ENCODE measurements at places on chromosomes 13 and 19.

GRCh38 chr13:106797081-106797640, 229.2 kb upstream of the ARGLU1 start:
- DNase-seq = no peak

GRCh38 chr13:48849515-48849914, 126.2 kb upstream of the FNDC3A start:
- no peak for DNase-seq

DNA sequence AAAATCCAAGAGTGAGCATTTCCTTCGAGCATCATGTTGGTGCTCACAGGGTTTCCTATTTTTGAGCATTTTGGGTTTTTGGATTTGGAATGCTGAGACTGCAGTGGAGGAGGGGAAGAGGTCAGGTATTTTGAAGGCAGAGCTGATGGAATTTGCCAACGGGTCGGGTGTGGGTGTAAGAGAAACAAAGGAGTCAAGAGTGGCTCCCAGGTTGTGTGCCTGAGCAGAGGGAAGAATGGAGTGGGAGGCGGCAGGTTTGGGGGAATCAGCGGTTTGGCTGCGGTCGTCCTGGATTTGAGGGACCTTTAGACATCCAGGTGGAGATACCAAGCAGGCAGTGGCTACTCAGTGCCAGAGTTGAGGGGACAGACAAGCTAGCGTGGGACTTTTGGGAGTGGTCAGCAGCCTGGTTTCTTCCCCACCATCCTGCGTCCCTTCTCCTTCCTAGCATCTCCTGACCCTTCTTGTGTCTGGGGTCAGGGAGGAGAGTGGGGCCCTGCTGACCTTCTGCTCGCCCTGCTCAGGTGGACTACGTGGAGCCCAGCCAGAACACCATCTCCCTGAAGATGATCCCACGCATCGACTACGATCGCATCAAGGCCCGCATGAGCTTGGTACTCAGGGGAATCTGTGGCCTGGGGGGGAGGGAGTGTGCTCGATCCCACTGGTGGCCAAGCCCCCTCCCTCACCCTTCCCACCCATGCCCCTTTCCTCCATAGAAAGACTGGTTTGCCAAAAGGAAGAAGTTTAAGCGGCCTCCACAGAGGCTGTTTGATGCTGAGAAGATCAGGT, 14.5 kb upstream of the TIMM50 start:
- no peak for DNase-seq

- no peak for DNase-seq
These were observed 1037.0 kb upstream of the SPRY2 start for GRCh38 chr13:81377921-81378320.

DNA sequence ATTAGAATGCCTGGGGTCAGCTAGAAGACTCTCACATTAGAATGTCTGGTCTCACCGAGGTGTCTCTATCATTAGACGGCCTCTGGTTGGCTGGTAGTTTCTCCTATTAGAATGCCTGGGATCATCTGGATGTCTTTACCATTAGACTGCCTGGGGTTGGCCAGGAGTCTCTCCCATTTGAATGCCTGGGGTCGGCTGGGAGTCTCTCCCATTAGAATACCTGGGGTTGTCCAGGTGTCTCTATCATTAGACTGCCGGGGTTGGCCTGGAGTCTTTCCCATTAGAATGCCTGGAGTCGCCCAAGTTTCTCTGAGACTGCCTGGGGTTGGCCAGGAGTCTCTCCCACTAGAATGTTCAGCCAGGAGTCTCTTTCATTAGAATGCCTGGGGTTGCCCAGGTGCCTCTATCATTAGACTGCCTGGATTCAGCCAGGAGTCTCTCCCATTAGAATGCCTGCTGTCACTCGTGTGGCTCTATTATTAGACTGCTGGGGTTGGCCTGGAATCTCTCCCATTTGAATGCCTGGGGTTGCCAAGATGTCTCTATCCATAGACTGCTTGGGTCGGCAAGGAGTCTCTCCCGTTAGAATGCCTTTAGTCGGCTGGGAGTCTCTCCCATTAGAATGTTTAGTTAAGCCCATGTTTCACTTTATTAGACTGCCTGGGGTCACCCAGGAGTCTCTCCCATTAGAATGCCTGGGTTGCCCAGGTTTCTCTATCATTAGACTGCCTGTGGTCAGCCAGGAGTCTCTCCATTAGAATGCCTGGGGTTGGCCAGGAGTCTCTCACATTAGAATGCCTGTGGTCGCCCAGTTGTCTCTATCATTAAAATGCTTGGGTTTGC, 1467.8 kb downstream of the UQCRFS1 start:
- DNase-seq = no peak

- no peak for DNase-seq
These were observed 4.4 kb upstream of the NDUFS7 start for GRCh38 chr19:1379126-1379905.

DNA sequence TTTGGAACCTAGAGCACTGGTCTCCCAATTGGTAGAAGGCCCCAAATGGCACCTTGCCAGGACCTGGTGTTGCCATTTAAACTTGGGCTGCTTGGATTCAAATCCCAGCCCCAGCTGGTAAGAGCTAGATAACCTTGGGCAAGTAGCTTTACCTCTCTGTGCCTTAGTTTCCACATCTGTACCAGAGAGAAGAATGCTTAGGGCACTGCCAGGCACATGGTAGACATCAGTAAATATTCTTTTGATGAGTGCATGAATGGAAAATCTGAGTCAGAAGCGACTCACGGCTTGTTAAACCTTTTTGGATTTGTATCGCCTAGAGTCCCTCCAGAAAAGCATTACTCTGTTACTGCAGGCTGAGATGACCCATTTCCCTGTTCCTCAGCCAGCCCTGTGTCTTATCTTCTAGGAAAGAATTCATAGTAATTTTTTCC, 90.9 kb downstream of the SIPA1L3 start:
- no peak for DNase-seq

DNA sequence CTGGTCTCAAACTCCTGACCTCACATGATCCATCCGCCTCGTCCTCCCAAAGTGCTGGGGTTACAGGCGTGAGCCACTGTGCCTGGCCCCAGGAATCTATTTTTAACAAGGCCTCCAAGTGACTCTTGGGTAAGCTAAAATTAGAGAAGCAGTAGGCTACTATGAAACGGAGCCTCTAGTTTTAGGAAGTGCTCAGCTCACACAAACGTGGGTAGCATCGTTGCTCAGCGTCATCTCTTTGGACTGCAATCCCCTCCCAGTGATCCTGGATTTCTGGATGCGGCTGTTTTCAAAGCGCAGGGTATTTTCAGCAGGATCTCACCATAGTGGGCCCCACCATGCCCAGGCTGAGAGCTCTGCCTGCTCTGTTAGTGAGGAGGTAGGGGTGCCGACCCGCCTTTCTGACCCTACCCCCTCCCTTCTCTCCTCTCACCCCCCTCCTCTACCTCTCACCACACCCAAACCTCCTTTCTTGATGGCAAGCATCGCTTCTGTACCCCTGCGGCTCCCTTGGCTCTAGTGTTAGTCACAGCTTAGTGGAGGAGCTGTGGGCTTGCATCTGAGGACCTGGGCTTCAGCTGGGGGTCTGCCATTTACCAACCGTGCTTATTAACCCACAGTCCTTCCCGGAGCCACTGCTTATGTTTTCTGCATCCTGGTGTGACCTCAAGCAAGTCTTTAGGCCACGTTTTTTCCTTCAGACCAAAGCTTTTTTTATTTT, 34.2 kb downstream of the GJA3 start:
- no peak for DNase-seq

DNA sequence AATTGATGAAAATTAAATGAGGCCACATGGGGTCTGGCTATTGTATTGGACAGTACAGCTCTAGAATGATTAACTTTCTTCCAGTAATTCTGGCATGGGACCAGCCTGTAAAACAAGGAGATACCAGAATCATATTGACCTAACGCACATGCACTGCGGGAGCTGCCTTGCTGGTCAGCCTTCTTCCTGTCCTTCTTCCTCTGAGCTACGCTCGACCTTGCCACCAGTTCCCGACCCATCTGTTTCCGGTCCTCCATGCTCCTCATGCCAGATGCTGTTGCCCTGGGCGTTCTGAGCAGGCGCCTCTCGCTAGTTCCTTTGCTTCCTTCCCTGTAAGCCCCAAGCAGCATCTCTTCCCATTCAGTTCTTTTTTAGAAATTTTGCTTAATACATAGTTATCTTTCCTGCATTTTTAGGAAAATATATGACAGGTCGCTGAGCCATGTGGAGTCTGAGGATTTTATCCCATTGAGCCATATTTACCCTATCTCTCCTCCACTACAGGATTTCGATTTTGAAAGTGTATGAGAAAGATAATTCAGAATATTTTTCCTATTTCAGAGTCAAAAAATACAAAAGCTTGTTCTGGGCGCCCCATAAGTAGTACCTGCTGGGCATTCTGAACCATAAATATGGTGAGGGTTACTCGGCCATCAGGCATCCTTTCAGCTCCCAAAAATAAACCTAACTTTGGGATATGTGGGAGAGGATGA, 38.6 kb downstream of the TNFRSF19 start:
- peak; percentile 59 for DNase-seq

- DNase-seq = no peak
These were observed 219.2 kb downstream of the ZIC5 start for GRCh38 chr13:99752373-99752772.
